Vagina (tissue), 2 donors: ENCODE measurements at places on chromosomes 7 and 10. TPM values are rescaled to one million over a fixed set of nuclear protein-coding genes. Genes with fewer than 3 reads are reported as not detected.

Gene TACR2
- 6.1 TPM for total RNA-seq

Gene GPRIN2
- total RNA-seq = 5.6 TPM

DNA sequence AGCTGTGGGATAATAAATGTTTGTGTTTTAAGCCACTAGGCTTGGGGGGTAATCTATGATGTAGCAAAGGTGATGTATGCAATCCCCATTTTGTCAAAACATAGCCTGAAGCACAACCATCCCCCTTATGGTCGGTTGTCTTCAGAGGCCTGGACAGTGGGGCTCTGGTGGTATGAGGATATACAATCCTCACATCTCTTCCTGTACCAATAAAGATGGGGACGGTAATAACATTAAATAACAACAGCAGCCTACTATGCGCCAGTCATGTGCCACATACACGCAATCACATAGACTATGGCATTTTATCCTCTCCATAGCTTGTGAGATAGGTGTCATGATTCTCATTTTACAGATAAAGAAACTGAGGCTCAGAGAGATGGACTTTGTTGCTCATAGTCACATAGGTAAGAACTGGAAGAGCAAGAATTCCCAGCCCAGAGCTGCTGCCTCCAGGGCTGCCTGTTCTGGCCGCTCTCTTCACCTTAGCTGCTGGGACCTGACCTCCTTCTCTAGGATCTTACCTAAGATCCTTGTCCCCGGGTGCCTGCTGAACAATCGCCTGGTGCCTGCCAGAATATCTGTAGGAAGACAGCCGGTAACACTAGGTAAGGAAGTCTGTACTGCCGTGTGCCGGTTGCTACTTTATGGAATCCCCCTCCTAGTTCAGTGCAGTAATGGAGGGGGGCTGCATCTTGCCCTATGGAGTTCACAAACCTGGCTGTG, 108.6 kb downstream of the ARHGAP22 start:
- DNase-seq = no peak

DNA sequence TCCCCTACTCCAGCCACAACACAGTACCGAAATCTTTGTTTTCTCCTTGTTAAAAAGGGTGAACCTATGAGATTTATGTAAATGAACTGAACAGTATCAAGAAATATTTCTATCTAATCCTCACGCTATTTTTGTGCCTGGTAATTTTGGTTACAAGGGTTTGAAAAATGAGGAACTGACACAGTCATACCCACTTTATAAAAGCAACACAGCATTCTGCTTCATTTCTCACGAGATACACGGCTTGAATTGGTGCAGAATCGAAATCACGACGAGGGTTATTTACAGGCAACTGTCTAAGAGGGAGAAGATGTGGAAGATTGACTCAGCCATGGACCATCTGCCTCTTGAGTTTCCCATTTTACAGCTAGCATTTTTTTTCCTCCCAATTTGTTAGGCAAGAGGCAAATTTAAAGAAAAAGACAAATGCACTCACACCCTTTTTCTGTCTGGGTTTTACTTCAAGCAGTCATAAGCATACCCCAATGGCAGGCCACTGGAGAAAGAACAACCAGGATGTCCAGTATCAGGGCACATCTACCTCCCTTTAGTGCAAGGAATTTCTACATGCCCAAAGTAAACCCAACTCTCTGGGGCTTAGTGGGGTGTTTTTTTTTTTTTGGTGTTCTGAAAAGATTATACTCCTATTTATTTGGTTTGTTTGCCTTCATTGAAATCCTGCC, 108.1 kb downstream of the ITGB8 start:
- no peak for DNase-seq

DNA sequence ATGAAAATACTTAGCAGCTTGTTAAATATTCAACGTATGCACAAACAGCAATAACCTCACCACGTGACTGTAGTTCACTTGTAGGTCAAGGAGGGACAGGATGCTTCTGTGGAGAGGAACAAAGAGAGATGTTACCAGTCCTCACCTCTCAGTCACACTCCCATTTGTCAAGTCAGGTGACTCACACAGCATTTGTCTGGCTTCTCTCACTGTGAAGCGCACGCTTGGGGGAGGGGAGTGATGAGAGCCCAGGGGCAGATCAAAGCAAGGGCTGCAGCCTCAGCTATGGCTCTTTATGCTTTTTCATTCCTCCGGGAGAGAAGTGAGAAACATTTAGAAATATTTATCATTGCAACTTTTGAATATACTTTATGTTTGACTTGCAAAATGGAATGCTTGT, 2.9 kb upstream of the RBM20 start:
- DNase-seq = no peak
